ENCODE measurements at places on chromosomes 7 and 10. TPM values are rescaled to one million over a fixed set of nuclear protein-coding genes. Genes with fewer than 3 reads are reported as not detected.
A peak's percentile ranks its signal among the peaks of the same experiment; 100 is the strongest.

DENND2A gene
- 10.8 TPM for total RNA-seq

GRCh38 chr7:50627824-50628361, 62.7 kb upstream of the DDC start:
- DNase-seq: no peak

- no peak for DNase-seq
Measured at GRCh38 chr10:61406736-61407135, 46.4 kb downstream of the TMEM26 start.

DNA sequence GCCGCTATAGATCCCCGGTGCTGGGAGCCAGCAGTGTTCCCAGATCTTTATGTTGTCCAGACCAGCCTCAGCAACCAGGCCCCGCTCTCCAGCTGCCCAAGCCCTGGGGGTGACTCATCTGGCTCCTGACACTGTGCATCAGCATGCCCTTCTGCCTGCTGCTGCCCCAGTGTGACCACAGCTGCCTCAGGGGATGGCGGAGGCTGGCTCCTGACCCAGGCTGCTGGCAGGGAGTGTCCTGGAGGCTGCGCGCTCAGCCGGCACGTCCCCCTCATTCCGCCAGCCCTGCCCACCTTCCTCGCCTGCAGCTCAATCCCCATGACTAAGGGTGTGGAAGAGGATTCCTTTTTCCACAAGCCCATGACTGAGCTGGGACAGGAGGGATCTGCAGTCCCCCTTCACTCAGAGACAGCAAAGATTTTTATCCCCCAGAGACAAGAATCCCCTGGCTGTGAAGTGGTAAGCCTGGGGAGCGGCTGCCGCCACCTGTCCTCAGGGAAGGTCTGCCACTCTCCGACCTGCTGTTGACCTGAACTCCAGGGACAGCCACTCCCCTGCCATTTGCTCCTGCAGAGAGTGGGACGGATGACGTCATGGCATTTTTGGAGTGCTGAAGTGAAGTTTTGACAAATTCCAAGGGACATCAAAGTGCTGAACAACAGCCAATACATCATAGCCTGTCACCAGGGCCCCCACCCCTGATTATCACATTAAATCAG, 182.8 kb upstream of the BMPER start:
- DNase-seq: peak; percentile 52

DNA sequence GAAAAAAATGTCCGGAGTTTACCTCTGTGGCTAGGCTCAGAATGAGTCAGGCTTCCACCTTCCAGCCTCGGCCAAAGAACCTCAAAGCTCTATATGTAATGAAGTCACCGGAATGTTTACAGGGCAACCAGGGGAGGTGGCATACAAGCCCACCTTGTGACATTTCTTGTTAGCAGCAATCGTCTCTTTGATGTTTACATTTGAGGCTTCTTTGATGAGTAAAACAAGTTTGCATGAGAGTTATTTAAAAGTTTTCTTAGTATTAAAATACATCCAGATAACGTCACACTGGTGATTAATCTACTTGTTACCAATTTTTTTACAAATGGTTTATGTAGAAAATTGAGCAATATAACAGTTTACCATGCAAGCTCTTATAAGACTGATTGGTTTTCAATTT, 133.1 kb upstream of the ADAM12 start:
- DNase-seq: no peak

GRCh38 chr7:3367261-3367660, 66.2 kb downstream of the SDK1 start:
- no peak for DNase-seq

- DNase-seq: no peak
Measured at GRCh38 chr10:83333566-83333965, 805.7 kb upstream of the GHITM start.

MTG1 gene
- 25.4 TPM for total RNA-seq

ASZ1 gene
- total RNA-seq: not detected

DNA sequence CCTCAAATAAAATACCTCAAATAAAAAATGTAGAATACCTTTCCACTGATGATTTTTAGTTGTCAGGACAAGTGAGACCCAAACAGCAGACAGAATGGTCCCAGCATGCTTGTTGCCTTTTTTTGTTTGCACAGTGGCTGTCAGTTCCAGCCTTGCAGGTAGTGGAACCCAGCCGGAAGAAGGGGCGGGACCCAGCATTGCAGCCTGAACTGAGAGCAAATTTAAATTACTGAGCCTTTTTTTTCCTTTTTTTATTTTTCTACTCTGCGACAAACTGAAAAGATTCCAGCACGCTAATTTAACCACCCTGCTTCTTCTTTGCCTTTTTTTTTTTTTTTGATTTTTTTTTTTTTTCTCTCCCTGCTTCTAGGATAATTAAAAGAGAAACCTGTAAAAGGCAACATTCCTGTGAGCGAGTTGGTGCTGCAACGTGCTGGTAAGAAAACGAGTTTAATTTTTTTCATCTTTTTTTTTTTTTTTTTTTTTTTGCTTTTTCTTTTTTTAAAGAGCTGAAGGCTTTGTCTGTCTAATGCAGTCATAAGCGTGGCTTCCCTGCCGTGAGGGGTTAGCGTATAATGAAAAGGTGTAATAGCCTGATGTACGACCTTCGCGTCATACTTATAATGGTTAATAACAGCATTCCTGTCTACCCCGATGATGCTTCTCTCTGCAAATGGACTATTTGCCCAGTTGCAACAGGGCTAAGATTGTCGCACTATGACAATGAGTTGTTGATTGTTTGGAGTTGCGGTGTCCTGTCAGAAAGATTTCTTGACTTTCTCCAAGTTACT, 555.3 kb upstream of the CELF2 start:
- no peak for DNase-seq

DNA sequence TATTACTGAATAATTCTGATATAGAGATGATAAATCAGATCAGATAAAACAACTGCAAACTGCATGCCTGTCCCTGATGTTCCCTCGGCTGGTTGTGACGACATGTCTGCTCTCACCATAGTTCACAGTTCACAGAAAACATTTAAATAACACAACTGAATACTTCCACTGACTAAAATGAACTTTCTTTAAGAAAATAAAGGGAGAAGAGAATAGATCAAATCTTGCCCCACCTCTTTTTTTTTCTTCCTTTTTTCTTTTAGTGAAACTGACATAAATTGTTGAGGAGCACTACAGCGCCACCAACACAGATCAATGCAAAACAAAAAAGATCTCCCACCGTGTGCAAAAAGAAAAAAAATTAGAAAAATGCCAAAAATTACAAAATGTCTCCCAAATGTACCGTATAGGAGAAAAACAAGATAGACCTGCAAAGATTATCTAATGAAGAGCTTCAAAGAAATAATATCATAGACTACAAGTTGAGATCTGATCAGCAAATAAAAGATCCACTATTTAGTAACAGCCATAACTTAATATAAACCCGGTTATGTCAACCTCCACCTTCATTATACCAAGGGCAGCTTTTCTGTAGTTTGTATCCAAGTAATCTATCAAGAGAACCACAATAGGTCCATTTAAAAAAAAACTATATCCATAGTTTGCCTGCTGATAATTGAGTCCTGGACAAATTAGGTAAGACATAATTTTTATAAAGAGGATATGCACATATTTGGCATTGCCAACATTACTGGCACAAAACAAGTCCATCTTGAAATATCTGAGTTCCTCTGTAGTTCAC, 30.7 kb upstream of the EPC1 start:
- peak; percentile 64 for DNase-seq

GPR141 gene
- not detected for total RNA-seq

KCNH2 gene
- not detected for total RNA-seq

- peak; percentile 9 for DNase-seq
Measured at GRCh38 chr7:142754681-142755575, 5.7 kb downstream of the PRSS1 start.

PAPOLB gene
- total RNA-seq: not detected

- DNase-seq: peak; percentile 34
Measured at GRCh38 chr7:150781103-150781502, 19.1 kb downstream of the TMEM176B start.

All from fibroblast of the aortic adventitia (primary cell).